ENCODE measurements at places on chromosomes 2 and 18. TPM values are rescaled to one million over a fixed set of nuclear protein-coding genes. Genes with fewer than 3 reads are reported as not detected.

Gene KCNJ13
- total RNA-seq = not detected

DNA sequence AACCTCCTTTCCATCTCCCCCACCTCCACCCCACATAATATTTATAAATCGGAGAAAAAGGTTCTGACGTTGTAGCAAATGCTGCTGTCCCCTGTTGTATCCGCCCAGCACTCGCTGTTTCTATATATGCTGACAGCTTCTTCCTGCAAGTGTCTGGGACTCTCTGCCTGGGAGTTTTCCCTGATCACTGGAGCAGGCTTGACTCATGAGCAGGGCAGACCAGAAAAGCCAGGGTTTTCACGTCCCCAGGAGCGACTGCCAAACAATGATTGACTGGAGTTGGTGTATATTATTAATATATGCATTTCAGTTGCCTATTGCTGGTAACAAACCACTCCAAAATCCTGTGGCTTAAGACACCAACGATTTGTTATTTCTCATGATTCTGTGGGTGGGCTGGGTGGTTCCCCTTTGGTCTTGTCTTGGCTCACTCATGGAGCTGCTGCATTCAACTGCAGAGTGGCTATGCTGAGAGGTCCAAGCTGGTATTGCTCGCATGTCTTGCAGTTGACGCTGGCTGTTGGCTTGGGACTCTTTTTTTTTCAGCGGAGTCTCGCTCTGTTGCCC, 21.2 kb upstream of the ASXL2 start:
- DNase-seq = no peak

Gene CMPK2
- total RNA-seq = 3.2 TPM

Gene CD8B
- 0.22 TPM for total RNA-seq

Gene ROCK1
- 34.9 TPM for total RNA-seq

GRCh38 chr2:13114391-13114790, 397.7 kb downstream of the TRIB2 start:
- DNase-seq = no peak

- DNase-seq = no peak
Measured at GRCh38 chr2:164868563-164869419, 27.2 kb upstream of the COBLL1 start.

GRCh38 chr2:172976116-172976515, 99.5 kb upstream of the MAP3K20 start:
- DNase-seq = no peak

DNA sequence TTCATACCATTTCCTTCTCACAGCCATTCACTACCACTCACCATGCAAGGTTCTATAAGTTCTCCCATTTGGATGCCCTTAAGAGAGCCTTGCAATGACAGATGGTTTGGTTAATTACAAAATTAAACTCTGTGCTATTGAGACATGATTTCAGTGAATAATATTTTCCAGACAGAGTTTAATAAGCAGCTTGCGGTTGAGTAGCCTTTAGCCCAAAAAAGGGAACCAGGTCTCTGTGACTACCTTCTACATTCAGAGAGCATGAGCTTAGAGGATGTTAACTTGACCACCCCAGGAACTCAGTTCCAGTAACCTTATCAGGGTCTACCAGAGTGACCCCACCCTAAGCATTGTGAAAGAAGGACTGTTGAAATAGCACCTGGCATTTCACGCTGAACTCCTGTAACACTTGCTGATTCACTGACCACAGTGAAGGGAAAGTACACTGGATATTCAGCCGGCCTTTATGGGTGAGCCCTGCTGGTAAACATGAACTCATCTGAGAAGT, 1173.1 kb upstream of the ZEB2 start:
- DNase-seq = no peak

Gene XIRP2
- total RNA-seq = 364 TPM

DNA sequence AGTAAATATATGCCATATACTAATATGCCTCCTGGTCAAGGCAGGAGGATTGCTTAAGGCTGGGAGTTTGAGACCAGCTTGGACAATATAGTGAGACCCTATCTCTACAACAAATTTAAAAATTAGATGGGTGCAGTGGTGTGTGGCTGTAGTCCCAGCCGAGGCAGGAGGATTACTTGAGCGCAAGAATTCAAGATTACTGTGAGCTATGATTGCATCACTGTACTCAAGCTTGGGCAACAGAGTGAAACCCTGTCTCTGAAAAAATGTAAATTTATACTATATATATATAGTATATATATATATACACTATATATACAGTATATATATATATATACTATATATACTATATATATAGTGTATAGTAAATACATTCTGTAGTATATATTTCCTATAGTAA, 30.0 kb upstream of the NPC1 start:
- no peak for DNase-seq

GRCh38 chr2:14587119-14587518, 45.4 kb upstream of the LRATD1 start:
- no peak for DNase-seq

DNA sequence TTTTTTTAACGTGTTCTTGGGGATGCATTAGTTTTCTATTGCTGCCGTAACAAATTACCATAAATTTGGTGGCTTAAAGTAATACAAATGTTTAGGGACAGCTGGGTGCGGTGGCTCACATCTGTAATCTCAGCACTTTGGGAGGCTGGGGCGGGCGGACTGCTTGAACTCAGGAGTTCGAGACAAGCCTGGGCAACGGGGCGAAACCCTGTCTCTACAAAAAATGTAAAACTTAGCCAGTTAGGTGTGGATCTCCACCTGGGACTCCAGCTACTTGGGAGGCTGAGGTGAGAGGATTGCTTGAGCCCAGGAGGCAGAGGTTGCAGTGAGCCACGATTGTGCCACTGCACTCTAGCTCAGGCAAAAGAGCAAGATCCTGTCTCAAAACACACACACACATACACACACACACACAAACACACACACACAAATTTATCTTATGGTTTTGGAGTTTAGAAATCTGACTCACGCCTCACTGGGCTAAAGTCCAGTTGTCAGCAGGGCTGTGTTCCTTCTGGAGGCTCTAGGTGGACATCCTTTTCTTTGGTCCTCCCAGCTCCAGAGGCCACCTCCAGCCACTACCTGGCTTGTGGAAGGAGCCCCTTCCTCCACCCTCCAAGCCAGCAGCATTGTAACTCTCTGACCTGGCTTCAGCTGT, 76.1 kb downstream of the SEPTIN10 start:
- DNase-seq = no peak

Gene NCKAP5
- total RNA-seq = 6.0 TPM

Gene GRB14
- 39.3 TPM for total RNA-seq

DNA sequence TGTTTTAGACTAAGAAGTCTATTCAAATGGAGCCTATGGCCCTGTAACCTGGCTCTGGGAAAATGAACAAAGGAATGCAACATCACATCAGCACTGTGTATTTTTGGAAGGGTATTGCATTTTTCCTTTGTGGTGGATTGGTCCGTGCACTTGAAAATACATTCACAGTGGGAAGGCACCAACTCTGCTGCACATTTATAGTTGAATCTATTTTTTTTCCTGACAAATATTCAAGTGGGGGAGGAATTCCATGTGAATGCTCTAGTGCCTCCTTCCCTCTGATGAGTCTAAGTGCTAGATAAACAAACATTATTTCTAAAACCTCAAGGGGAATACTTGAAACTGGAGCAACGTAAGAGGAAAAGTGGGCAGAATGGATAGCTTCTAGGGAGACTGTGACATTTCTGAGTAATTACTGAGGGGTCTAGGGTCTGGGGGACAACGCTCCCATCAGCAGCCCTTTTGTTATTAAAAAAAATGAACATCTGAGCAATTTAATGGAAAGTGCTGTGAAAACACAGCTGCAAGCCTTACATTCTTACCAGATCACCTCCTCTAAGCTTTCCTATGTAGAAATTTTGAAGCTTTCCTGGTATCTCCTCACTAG, 208.2 kb downstream of the SLC8A1 start:
- no peak for DNase-seq

Gene GYPC
- 98.8 TPM for total RNA-seq

Gene AMER3
- not detected for total RNA-seq

Gene SCTR
- 1.2 TPM for total RNA-seq

Gene PCARE
- 0.74 TPM for total RNA-seq

DNA sequence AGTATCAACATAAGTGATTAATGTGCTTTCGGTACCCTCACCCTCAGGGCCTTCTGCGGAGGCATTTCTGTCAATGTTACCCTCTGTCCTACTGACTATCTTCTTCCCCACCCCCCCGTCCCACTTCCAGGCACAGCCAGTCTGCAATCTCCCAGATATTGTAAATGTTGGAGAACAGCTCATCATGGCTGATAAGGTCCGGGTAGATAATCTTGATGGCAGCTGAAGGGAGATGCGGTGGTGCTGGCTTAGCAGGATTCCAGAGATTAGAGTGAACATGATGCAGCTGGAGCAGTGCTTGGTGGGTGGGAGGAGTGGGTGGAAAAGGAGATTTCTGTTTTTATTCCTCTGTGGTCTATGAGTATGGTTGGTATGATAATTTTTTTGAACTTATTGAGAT, 15.5 kb downstream of the GTF2A1L start:
- DNase-seq = no peak

DNA sequence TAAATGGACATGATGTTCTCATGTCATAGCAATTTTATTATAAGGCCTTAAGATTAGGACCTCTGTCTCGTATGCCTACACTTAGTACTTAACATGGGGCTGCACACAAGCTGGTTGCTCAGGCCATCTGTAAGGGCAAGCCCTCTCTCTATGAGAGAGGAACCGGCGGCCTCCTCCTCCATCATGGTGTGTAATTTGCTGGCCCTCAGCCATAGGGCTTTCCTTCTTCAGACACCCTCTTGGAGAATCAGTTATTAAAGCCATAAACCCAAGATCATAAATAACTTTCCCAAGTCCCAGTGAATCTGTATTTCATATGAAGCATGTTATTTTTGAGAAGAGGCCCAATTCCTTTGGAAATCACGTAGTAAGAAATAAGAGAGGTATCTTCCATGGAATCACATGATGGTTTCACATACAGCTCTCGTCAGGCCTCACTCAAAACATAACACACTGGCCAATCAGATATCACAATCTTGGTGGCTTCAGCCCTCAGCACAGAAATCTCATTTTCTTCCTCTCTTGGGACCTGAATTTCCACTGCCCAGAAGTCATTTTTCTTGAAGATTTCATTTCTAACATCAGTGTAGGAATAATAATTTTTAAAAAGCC, 92.6 kb downstream of the RDH14 start:
- DNase-seq = no peak

Gene FER1L5
- total RNA-seq = 0.05 TPM

Gene PLGLB1
- 2.4 TPM for total RNA-seq

- DNase-seq = no peak
Measured at GRCh38 chr18:49304751-49305150, 155.7 kb downstream of the DYM start.

DNA sequence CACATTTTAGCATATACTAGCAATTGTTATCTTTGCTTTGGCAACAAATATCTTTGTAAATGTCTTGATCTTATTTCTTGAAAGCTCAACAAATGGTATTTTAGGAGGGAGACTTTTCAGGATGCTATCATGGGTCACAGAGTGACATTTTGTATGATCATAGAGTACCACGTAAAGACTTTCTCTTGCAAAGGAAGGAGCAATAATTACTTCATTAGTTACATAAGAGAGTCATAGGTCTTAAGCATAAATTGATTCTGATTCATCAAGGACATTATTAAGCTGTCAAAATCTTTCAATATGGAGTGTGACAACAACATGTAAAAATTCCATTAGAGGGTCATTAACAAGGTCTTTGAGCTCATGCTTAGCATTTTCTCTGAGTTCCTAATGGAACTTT, 339.6 kb downstream of the NUP35 start:
- DNase-seq = no peak

- no peak for DNase-seq
Measured at GRCh38 chr18:850960-851359, 38.9 kb upstream of the YES1 start.

Gene ANO7
- total RNA-seq = 0.80 TPM

- DNase-seq = no peak
Measured at GRCh38 chr18:8801263-8801901, 96.0 kb downstream of the MTCL1 start.

Gene PFN4
- total RNA-seq = 0.74 TPM

GRCh38 chr2:212979799-212980198, 171.6 kb downstream of the IKZF2 start:
- no peak for DNase-seq

Gene IL37
- total RNA-seq = not detected

DNA sequence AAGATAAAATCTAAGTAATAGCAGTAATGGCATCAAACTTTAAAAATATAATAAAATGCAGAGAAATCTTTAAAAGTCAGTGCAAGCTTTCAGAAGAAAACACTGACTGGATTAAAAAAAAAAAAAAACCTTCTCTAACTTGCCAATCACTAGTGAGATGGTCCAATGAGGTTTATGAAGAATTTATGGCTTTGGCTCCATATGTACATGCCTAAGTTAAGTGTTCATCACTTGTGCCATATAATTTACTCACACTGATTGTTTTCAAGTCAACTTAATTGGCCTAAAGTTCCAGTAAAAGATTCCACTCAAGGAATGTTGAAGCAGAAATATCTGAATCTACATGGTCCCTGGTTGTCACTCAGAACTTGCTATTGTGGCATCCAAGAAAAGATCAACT, 40.7 kb upstream of the RAB27B start:
- no peak for DNase-seq

- DNase-seq = no peak
Measured at GRCh38 chr2:95359031-95359430, 43.5 kb upstream of the FAHD2A start.

GRCh38 chr2:148965623-148966437, 72.7 kb upstream of the LYPD6B start:
- DNase-seq = no peak

Gene ANKRD53
- total RNA-seq = 0.33 TPM

Gene TMEM200C
- total RNA-seq = 0.96 TPM

- no peak for DNase-seq
Measured at GRCh38 chr18:9577361-9577760, 37.0 kb downstream of the PPP4R1 start.

DNA sequence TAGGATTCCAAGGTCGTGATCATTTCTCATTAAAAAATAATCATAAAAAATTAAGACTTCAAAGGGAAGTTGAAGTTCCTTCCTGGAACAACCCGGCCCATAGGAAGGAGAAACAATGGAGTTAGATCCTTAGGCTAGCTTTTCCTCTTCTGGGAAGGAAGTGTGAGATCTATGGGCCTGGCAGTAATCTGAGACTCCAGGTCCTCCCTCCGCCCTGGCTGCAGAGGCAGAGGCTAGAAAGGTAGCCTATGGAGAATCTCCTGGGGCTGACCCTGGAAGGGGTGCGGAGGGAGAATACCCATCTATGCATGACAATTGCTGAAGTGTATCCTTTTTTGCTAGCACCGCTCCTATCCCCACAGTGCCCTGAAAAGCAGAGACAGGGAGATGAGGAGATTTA, 37.9 kb downstream of the TRIB2 start:
- DNase-seq = no peak

- no peak for DNase-seq
Measured at GRCh38 chr2:205077159-205077558, 531.9 kb downstream of the PARD3B start.

GRCh38 chr2:216286616-216287231, 85.6 kb downstream of the MARCHF4 start:
- DNase-seq = no peak

Gene CFAP65
- total RNA-seq = not detected

Gene ABCG5
- not detected for total RNA-seq
